NCI-H1105 treated with DMSO at 0.1 percent for 48 hours (cell line): ENCODE measurements at places on chromosomes 4 and X.

DNA sequence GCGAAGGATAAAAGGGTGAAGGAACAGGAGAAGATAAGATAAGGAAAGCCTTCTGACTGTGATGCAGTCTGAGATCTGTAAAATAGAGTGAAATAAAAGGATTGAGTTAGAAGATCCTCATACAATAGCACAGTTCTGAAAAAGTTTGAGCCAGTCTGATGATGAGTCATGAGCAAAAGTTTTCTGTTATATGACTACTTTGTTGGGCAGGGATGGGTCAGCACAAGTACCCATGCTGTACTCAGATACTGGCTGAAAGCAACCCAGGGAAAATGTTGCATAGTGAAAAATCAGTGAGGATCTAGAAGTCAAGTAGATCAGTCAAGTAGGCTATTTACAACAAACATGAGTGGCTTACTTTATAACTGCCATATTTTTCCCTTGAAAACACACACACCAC, 253.5 kb downstream of the PCDH10 start:
- DNase-seq = no peak

DNA sequence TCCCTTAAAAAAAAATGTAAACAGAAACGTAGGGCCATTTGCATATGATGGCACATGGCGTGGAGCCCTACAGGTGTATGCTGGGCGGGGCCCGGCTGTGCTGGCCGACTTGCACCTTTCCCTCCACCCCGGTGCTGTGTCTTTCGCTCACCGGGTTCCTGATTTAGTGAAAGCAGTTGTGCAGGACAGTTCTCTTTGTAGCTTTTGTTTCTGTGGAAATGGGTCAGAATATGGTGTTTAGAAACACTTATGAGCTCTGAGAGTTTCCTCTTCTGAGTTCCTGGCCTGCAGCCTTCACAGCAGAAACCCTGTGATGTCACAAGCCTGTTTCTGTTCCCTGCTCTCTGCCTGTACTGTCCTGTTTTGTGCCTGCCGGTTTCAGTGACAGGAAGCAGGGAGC, 22.5 kb upstream of the MSANTD1 start:
- no peak for DNase-seq

DNA sequence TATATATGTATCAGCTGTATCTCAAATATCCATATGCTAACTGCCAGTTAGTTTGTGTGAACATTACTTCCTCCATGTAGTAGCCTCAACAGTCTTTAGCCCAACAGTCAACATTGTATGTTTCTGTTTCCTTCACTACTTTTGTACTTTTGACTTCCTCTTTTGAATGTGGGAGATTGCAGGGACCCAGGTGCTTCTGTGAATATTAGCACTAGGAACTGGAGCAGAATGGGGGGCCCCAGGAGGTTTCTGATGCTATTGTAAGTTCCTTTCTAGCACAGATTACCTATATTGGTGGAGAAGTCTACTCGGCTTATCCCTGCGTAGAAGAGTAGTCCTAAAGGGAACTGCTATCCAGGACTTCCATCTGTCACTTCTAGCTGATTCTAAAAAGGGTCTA, 2.3 kb downstream of the PLAC8 start:
- no peak for DNase-seq

GRCh38 chr4:123352240-123352945, 44.2 kb upstream of the SPRY1 start:
- peak; percentile 1 for DNase-seq

GRCh38 chr4:112589206-112589605, 47.5 kb downstream of the ZGRF1 start:
- no peak for DNase-seq

DNA sequence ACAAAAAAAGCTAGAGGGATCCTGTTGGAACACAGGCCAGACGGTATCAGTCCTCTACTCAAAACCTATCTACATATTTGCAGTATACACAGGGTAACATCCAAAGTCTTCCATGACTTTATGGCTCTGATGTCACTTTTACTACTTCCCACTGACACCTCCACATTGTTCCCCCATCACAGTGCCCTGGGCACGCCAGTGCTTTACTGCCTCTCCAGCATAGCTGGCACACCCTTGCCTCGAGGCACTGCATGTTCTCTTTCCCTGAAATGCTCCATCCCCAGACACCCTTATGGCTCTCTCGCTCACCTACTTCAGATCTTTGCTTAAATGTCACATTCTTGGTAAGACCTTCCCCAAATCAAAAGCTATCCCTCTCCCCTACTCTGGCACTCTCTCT, 6.3 kb upstream of the ATP10D start:
- no peak for DNase-seq

DNA sequence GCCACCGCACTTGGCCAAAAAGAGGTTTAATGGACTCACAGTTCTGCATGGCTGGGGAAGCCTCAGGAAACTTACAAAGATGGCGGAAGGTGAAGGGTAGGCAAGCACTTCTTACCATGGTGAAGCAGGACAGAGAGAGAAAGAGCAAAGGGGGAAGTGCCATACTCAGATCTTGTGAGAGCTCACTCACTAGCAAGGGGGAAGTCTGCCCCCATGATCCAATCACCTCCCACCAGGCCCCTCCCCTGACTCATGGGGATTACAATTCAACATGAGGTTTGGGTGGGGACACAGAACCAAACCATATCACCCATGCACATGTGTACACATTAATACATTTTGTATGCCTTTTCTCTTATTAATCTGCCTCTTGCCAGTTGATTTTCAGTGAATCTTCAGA, 77.2 kb upstream of the HSD17B10 start:
- no peak for DNase-seq

GRCh38 chrX:1011691-1012283, 200.7 kb downstream of the CRLF2 start:
- no peak for DNase-seq

GRCh38 chrX:25640276-25640675, 497.9 kb upstream of the MAGEB18 start:
- no peak for DNase-seq

GRCh38 chr4:100168521-100168920, 21.7 kb downstream of the DDIT4L start:
- DNase-seq = no peak

DNA sequence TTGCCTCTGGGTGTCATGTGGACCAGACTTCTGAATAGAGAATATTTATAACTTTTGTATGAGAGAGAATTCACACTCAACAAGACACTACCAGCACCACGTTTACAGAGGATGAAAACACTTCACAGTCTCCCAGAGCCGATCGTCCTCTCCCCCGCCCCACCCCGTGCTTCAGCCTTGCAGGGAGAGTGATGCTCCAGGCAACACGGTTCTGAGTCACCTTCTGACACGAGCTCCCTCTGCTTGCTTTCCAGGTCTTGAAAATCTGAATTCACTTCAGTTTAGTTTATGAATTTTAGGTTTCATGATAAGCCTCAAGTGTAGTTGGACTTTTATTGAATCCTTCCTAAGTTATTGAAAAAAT, 59.8 kb downstream of the CPLX1 start:
- DNase-seq = no peak

DNA sequence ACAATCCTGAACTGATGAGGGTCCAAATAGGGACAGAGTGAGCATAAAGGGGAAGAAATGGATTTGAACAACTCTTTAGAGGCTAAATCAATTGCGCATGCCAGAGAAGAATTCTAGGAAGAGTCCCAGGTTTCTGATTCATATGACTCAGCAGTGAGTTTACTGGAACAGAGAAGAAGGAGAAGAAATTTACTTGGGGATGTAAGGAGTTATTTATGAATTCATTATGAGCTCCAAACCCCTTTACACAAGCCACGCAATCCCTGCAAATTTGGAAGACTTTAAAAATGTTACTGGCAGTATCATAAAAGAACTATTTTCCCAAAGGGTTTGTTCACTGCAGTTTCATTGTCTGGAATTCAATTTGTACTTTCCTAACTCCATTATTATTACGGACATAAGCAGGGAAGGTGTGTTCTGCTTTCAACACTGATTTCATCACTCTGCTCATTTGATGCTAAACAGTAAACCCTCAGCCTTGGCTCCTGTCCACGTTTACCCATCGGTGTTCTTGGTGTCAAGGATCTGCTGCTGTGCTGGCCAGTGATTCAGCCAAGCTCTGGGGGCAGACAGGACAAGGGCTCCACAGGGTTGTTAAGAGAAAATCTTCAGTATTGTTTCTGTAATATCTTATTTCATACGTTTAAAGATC, 273.7 kb downstream of the HNRNPD start:
- no peak for DNase-seq

DNA sequence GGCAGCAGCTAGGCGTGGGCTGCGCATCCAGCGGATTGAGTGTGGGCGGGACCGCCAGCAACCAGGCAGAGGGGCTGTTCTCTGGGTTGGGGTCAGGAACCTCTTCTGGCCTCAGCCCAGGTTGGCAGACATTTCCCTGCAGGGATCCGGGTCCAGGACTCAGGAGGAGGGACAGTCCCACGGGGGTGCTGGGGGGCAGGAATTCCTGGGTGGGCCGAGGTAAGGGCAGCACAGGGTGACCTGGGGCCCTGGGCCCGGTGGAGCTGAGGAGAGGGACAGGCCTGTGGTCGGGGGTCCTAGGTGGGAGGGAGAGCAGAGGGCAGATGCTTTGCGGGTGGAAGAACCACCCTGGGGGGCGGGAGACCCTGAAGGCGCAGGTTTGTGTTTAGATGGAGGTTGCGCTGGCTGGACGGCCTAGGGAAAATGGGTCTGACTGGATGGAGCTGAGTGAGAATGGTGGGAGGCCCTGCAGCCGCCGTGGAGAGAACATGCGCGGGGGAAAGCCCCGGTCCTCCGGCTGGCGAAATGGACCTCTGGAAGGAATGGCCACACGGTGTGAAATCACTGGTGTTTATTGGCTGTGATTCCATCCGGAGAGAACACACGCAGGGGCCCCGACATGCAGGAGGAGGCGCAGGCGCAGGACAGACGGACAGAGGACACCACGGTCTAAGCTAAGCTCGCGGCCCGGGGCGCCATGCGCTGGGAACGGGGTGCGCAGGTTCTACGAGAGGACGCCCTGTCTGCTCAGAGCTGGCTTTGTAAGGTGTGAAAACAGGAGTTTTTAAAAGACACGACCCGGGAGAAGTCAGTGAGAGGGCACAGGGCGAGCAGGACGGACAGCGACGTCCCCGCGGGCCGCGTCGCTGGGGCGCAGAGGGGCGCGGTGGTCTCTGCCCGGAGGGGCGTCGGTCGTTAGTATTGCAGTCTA, 41.3 kb downstream of the CPLX1 start:
- no peak for DNase-seq

DNA sequence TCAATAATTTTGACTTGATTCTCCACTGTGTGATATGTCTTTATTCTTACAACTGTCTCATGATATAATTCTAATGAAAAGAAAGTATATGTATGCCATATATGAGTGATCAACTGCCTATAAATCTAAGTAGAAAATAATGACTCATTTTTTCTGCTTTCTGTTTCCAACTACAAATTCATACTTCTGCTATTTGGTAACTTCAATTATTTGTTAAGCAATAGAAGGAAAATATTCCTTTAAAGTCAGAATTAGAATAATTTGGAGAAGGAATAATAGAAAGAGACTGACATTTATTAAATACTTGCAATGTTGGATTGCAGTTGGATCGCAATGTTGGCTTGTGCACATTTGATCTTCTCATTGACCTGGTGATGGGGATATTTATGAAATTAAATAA, 204.2 kb upstream of the PACRGL start:
- DNase-seq = no peak

- DNase-seq = no peak
Observed at GRCh38 chr4:120824946-120825345, 97.6 kb downstream of the PRDM5 start.

- no peak for DNase-seq
Observed at GRCh38 chrX:118698516-118699170, 28.8 kb upstream of the IL13RA1 start.

DNA sequence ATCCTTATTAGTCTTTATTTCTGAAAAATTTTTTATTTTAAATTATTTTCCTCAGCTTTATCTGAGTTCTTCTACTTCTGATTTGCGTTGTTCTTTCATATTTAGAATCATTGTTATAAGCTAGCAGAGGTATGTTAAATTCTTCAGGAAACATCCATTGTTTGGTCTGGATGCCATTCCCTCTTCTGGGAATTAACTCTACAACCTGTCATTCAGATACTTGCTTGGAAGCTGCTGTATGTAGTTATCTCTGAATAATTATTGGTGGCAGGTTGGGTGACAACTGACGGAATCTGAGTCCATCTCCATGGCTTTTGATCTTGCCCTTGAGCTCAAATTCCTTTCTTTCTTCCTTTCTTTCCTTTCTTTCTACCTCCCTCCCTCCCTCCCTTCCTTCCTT, 61.9 kb downstream of the DDIT4L start:
- no peak for DNase-seq

GRCh38 chr4:177532358-177532757, 90.1 kb upstream of the AGA start:
- DNase-seq = no peak

DNA sequence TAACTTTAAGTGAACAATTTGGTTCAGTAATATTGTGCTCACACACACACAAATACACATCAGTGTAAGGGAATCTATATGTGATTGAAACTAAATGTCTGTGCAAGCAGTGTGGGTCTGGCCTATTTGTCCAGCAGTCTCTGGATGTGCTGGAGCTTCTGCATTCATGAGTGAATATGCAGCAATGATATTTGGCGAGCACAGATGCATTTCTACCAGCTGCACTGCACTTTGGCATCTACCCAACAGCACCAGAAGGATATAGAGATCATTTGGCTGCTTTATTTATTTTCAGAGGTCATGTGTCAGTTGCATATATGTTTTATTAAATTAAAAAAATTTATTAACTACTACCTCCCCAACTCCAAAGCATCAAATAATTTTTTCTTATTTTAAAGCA, 613.4 kb upstream of the NR3C2 start:
- DNase-seq = no peak

DNA sequence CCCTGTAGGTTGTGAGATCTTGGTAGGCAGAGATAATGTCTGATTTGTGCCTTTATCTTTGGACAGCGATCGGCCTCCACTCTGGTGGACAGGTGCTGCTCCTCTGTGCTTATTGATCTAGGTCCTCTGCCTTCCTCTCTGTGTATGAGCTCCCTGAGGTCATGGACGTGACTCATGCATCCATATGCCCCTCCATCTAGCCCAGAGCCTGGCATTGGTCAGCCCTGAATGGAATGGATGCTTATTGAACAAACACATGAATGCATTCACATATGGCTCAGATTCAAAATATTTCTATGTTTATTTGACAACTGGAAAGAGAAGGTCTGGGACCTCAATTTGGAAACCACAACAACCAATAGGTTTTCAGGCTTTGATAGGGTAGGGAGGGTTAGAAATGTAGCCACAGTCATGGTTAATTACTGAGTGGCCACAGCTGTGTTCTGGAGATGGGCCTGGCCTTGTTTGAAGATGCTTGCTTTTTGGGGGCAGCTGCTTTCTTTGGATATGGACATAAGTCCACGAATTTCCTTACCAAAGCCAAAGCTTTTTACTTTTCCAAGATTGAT, 76.2 kb downstream of the SEL1L3 start:
- DNase-seq = no peak
